ENCODE measurements at places on chromosomes 16 and 17.

DNA sequence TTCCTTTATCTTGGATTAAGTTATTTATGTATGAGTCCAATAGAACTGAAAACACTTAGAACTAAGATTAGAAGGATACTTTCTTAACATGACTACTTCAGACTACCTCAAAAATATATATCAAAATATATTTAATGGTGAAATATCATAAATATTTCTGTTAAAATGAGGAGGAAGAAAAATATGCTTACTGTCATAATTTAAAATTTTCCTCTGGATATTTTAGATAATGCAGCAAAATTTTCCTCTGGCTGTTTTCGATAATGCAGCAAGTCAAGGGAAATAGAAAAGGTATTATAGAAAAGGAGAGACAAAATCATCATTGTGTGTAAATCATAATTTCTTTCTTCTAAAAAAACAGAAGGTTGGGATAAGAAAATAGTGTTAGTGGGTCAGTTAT lies 263.3 kb downstream of the HS3ST3A1 start:
- no peak for DNase-seq

- DNase-seq, result no peak
These were observed 296.9 kb downstream of the TMEM114 start for GRCh38 chr16:8293413-8293812.

DNA sequence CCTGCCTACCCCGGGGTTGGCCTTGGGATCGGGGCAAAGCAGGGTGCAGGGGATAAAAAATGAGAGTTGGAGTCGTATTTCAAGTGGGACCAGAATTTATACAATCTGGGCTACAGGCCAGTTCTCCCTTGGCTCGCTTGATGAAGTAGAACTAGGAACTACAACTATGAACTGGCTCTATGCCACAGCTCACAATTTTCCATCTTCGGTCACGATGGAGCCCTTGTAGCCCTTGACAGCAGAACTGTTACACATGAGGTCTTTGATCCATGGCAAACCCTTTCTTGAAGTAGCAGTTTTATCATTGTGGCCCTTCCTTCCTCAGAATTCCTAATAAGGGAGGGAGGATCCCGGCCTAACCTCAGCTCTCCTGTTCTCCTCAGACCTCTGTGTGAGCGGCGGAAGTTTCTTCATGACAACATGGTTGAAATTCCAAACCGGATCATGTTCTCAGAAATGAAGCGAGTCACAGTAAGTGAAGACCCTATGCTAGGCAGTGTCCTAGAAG lies 17.1 kb downstream of the LIG3 start:
- DNase-seq, result no peak

- DNase-seq, result no peak
These were observed 32.2 kb downstream of the TEX2 start for GRCh38 chr17:64230791-64231408.

- peak; percentile 53 for DNase-seq
These were observed at the start of gene XYLT1 for GRCh38 chr16:17470908-17471718. XYLT1 (minus strand) TSS chr16:17470960; CDS start chr16:17470796, 164 bp downstream.

GRCh38 chr16:84174396-84174795 lies 12.5 kb downstream of the TAF1C start:
- no peak for DNase-seq

DNA sequence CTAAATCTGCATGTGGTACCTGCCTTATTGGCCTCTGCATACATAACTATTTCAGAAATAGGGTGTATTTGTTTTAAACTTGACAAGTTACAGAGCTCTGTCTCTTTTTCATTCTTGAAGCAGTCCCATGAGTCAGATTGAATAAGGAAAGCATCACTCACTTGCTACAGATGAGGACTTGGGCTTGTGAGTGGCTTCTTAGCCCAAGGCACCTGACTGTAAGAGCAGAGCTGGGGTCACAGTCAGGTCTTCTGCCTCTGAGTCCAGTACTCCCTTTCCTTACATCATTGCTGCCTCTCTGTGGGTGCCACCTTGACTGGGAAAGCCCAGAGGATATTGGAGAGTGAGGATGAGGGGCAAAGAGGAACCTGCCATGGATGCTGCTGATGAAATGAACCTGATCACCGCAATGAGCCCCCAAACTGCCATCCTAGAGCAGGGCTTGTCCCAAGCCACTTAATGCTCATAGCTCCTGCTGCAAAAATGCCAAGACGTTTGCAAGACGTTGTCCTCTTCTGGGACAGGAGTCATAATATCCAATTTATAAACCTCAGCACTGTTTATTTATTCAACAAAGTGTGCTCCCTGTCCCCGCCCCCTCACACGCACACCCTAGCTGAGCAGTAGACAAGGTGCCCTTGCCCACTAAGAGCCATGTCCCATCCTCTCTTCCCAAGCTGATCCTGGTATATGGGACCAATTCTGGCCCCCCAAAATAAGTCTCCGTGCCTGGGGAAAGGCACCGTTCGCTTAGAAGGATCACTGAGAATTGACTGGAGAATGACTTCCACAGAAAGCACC lies 74.1 kb downstream of the CCDC182 start:
- no peak for DNase-seq

DNA sequence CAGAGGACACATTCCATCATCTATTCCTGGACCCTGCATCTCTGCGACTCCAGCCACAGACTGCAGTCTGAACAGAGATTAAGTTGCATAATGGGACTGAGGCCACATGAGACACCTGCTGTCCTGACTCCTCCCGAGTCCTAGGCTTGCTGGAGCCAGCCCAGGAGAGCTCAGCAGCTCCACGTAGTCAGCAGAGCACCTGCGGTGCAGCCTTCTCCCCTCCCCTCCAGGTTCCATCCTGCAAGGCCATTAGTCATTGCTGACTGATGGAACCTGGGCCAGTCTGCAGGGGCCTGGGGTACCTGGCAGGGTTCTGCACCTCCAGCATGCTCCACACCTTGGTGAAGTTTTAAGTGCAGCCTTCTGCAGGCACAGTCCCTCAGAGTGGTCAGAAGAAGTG lies 76.7 kb downstream of the PLD6 start:
- DNase-seq, result no peak

- no peak for DNase-seq
These were observed 30.4 kb downstream of the TMEM100 start for GRCh38 chr17:55692276-55692675.

GRCh38 chr17:80260069-80260535 lies 550 bp upstream of the RNF213 start:
- DNase-seq, result peak; percentile 80

DNA sequence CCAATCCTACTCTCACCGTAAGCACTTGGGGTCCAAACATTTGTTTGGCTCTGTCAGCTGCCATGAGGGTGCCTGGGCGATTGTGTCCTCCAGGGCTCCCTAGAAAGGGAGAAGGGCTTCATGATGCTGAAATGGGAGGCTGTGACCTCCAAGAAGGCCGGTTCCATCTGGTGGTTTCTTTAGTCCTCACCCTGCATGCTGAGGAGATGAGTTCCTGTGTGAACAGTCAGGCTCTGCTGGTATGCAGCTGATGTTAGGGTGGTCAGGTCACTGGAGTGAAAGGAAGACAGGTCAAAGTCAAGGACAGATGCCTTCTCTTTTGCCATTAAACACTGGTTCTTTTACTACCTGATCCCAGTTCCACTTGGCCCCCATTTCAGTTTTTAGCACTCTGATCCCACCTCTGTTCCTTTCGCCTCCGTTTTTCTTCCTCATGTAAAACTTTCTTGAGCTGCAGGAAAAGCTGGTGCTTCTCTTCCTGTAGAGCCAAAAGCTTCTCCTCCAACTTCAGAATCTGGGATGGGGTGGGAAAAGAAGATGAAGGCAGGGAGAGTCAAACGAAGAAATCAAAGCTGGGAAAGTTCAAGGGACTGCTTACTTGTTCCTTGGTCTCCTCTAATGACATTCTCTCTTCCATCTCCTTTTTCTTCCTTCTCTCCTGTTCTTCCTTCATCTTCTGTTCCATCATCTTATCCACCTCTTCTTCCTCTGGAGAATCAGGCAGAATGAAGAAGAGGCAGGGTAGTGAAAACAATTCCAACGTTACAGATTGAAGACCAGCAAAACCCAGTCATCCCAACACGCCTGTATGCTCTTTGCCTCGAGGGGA lies 1.1 kb downstream of the GPS2 start:
- DNase-seq, result no peak

- DNase-seq, result no peak
These were observed 8.7 kb downstream of the FMNL1 start for GRCh38 chr17:45230410-45230786.

GRCh38 chr17:74354123-74354522 lies 7.5 kb downstream of the BTBD17 start:
- no peak for DNase-seq

- no peak for DNase-seq
These were observed 7.7 kb downstream of the MMD start for GRCh38 chr17:55413825-55414489.

DNA sequence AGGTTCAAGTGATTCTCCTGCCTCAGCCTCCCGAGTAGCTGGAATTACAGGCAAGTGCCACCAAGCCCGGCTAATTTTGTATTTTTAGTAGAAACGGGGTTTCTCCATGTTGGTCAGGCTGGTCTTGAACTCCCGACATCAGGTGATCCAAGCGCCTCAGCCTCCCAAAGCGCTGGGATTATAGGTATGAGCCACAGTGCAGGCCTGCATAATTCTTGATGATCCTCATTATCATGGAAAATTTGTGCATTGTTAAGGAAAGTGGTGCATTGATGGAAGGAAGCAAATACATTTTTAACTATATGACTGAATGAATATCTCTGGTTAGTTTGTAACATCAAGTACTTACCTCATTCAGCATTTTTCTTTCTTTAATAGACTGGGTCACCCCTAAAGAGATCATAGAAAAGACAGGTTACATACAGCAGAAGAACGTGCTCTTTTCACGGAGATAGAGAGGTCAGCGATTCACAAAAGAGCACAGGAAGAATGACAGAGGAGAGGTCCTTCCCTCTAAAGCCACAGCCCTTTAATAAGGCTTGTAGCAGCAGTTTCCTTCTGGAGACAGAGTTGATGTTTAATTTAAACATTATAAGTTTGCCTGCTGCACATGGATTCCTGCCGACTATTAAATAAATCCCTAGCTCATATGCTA lies 38.1 kb downstream of the RND2 start:
- no peak for DNase-seq

- DNase-seq, result peak; percentile 29
These were observed 126.3 kb downstream of the ABCC1 start for GRCh38 chr16:16075488-16076422.

DNA sequence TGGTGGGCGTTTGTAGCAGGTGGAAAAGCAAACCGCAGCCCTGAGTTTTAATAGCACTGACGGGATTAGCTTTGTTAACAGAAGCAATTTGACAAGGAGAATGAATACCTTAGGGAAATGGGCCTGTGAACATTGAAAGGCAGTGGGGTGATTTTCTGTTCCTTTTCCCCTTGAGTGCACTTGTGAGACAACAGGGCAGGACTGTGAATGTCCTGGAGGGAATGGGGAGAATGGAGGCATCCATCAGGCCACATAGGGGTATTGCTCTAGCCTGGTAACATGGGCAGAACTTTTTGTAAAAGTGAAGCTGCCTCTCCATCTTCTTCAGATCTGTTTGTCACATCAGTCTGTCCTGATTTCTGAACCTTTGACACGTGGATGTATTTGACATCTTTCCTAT lies 26.2 kb downstream of the USP43 start:
- no peak for DNase-seq

DNA sequence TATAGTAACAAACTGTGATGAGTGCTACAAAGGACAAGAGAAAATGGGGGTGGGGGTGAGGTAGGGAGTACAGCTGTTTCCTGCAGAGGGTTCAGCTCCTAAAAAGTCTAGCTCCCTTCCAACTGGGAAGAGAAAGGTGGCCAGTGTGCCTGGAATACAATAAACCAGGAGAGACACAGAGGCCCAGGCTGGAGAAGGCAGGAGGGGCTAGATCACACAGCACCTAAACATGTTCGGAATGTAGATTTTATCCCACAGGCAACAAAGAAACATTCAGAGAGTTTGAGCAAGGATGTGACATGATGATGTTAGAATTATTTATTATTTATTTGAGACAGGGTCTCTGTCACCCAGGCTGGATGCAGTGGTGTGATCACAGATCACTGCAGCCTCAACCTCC lies 10.2 kb downstream of the TEX2 start:
- no peak for DNase-seq

- DNase-seq, result no peak
These were observed 45.9 kb upstream of the DOC2B start for GRCh38 chr17:227078-227945.

DNA sequence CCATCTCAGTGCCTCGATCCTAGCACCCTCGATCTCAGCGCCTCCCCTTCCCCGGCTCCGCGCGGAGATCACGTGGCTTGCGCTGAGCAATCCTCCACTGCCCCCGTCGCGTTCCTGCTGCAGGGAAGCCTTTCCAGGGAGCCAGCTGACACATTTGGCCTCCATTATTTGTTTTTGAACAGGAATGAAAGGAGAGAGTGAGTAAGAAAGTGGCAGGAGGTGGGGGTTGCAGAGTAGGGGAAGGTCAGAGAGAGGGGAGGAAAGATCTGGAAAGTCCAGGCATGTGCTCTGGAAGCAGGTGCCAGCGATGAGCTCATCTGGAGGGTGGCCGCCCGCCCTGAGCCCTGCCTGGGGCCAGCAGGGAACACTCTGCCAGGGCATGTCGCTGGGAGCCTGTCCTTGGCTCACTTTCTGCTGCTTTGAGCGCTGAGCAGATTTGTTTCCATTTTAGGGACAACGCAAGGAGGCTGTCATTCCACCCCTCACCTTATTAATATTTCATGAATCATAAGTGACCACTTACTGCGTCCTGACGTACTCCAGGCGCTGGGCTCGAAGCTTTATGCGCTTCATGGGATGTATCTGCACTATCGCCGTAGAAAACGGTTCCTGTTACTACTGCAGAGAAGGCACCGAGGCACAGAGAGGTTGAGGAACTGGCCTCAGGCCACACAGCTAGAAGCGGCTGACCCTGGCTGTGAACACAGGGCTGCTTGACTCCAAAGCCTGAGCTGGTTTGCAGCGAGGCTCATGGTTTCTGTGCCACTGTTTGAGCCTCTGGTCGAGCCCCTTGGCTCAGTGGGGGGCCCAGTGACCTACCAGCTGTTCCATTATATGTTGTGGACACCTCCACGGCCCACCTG lies 283.1 kb downstream of the SEC14L1 start:
- DNase-seq, result peak; percentile 88

DNA sequence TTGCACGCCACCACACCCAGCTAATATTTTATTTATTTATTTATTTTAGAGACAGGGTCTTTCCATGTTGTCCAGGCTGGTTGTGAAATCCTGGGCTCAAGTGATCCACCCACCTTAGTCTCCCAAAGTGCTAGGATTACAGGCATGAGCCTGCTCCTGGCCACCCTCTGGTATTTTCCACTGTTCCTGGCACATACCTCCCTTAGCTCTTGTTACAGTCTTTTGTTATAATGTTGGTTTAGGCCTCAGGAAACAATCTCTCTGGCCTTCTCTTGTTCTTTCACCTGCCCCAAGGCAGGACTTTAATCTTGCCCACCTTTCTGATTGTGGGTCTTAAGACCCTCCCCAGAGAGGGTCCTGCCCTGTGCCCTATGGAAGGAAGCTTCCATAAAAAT lies 3.6 kb upstream of the CYTH1 start:
- no peak for DNase-seq

DNA sequence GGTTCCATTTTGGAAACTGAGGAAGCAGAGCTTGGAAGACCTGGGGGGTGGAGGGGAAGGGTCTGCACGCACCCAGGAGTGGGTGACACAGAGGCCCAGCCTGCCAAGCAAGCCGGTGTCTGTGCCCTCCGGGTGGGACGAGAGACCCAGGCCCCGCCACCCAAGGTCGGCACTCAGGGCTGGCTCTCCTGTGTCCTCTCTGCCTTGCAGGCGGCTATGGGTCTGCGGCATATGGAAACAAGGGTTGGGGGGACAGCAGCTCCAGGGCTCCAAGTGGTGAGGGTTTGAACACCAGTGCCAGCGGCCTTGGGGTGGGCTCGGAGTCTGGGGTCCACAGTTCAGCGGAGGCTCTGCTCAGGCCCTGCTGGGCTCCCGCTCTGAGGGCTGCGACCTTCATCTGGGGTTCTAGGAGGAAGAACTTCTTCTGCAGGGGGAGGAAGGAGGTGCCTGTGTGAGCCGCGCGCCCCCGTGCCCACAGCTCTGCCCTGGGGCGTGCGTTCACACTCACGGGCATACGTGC lies 4.6 kb upstream of the CD7 start:
- DNase-seq, result peak; percentile 6

All from heart right ventricle (tissue), 16 donors.